ENCODE measurements at places on chromosomes 7 and 10. TPM values are rescaled to one million over a fixed set of nuclear protein-coding genes. Genes with fewer than 3 reads are reported as not detected.

The TMEM130 gene
- 43.6 TPM for polyA plus RNA-seq

The SEC61G gene
- polyA plus RNA-seq = 623 TPM

DNA sequence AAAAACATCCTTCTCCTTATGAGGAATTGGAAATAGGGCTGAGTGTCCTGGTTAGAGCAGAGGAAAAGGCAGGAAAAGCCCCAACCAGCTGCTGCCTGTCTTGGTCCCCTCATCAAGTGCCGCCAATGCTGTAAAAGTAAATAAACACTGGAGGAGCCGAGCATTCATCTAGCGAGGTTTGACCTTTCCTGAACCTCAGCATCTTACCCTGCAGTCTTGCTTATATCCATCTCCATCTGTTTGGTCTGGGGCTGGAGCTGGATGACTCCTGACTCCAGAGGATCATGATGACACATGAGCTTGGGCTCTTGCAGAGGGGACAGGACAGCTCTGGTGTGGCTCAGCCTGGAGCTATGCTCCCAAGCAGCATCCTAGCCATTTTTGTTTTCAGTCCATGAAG lies 501.1 kb downstream of the TNS3 start:
- no peak overlapping the region for H3K27ac ChIP-seq
- no peaks in the 10 kb centered on the region for H3K27me3 ChIP-seq
- H3K4me3 ChIP-seq = no peak overlapping the region
- H3K4me1 ChIP-seq = no peaks in the 10 kb centered on the region
- H3K36me3 ChIP-seq = no peaks in the 10 kb centered on the region
- no peak for DNase-seq

GRCh38 chr7:131699323-131699722 lies 142.9 kb upstream of the PODXL start:
- H3K27me3 ChIP-seq = no peaks in the 10 kb centered on the region
- H3K4me3 ChIP-seq = no peak overlapping the region
- H3K36me3 ChIP-seq = no peaks in the 10 kb centered on the region

DNA sequence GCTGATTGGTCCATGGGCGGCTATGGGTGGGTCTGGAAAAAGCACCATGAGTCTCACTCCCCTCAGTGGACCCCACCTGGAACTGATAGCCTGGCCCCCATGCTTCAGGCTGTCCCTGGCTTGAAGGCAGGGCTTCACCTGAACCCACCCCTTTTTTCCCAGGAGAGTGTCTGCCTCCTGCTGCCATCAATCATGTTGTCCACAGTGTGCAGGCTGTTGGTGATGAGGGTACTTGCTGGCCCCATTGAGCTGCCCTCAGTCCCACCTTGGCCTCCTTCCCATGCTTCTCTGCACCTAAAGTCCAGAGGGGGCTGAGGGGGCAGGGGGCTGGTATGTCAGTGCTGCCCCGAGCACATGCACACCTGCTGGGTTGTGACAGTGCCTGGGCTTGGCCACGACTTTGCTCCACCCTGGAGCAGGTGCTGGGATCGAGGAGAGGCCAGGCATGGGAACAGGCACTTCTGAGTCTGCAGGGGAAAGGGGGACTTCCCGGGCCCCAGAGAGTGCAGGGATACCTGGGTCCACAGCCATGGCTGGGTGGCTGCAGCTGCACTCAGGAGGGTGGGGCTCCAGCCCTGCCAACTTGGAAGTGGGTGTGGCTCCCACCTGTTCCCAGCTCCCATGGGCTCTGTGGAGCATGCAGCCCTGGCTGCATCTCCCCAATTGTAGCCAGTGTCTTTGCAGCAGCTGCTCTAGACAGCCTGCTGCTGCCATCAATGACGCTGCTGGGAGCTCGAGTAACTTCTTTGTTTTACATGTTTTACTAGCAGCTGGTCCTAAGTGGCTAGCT lies 56.9 kb downstream of the ADK start:
- no peak for DNase-seq
- no peaks in the 10 kb centered on the region for H3K4me1 ChIP-seq
- no peak overlapping the region for H3K4me3 ChIP-seq
- no peak overlapping the region for H3K27ac ChIP-seq
- H3K36me3 ChIP-seq = no peaks in the 10 kb centered on the region

GRCh38 chr10:59289853-59290252 lies 72.5 kb downstream of the FAM13C start:
- no peak overlapping the region for H3K4me3 ChIP-seq
- DNase-seq = no peak
- no peaks in the 10 kb centered on the region for H3K4me1 ChIP-seq
- H3K36me3 ChIP-seq = no peaks in the 10 kb centered on the region
- H3K27me3 ChIP-seq = no peaks in the 10 kb centered on the region
- H3K27ac ChIP-seq = no peak overlapping the region

All from aorta (tissue), 5 donors.